ENCODE measurements at places on chromosomes 16 and 17. TPM values are rescaled to one million over a fixed set of nuclear protein-coding genes. Genes with fewer than 3 reads are reported as not detected.

EVPL gene
- not detected for total RNA-seq

TM4SF5 gene
- total RNA-seq: not detected

PIMREG gene
- 20.2 TPM for total RNA-seq

BAIAP3 gene
- total RNA-seq: 0.18 TPM

EXOC3L1 gene
- total RNA-seq: 2.4 TPM

RGS11 gene
- total RNA-seq: 1.9 TPM

ST6GALNAC1 gene
- not detected for total RNA-seq

CDH11 gene
- 91.9 TPM for total RNA-seq

C16orf74 gene
- 17.4 TPM for total RNA-seq

KRT222 gene
- total RNA-seq: not detected

SLC43A2 gene
- 25.5 TPM for total RNA-seq

RPL19 gene
- total RNA-seq: 2,251 TPM

KRTAP3-1 gene
- total RNA-seq: not detected

GCGR gene
- not detected for total RNA-seq

ZNF276 gene
- total RNA-seq: 30.4 TPM

ANTKMT gene
- 22.8 TPM for total RNA-seq

SLC12A4 gene
- 95.7 TPM for total RNA-seq

GINS2 gene
- total RNA-seq: 10.6 TPM

CCL8 gene
- not detected for total RNA-seq

NUDT7 gene
- total RNA-seq: 4.0 TPM

KCTD13 gene
- 5.7 TPM for total RNA-seq

FAM83G gene
- total RNA-seq: 8.2 TPM

IL32 gene
- 123 TPM for total RNA-seq

ZP2 gene
- total RNA-seq: not detected

TUBB3 gene
- total RNA-seq: 157 TPM

ODAD4 gene
- 0.18 TPM for total RNA-seq

CDRT4 gene
- 2.5 TPM for total RNA-seq
